ENCODE measurements at places on chromosomes 11 and 22.
A peak's percentile ranks its signal among the peaks of the same experiment; 100 is the strongest.

DNA sequence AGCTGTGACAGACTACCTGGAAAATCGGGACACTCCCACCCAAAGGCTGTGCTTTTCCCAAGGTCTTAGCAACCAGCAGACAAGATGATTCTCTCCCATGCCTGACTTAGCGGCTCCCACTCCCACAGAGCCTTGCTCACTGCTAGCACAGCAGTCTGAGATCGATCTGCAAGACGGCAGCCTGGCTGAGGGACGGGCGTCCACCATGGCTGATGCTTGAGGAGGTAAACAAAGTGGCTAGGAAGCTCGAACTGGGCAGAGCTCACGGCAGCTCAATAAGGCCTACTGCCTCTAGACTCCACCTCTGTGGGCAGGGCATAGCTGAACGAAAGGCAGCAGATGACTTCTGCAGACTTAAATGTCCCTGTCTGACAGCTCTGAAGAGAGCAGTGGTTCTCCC, 84.9 kb downstream of the SMCO4 start:
- no peak for DNase-seq

DNA sequence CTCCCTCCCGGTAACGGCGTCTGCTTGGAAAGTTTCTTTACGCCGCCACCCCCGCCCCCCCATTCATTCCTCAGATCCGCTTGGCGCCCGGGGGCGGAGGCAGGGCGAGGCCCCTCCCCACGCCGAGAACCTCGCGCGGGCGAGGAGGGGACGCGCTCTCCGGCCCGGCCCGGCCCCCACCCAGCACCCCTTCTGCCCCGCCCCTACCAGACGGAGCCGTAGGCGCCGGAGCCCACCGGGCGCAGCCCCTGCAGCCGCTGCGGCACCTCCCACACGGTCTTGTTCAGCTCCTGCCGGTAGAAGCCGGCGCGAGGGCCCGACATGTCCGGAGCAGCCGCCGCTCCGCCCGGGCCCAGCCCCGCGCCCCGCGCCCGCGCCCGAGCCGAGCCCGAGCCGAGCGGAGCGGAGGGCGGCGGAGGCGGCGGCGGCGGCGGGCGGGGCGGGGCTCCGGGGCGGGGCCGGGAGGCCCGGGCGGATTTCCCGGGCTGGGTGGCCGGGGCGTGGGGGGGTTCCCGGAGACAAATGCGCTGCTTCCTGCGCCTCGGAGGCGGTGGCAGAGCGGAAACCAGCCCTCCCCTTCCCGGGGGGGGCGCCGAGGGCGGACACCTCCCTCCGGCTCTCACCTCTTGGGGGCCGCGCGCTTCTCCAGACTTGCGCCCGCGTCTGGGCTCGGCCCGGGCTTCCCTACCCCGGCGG, at the start of gene MAPK11:
TSS of gene MAPK11 (minus strand) at position 411 of the 696 bp plus-strand sequence. CDS start at position 323, 88 bp downstream.
- peak; percentile 57 for DNase-seq

- DNase-seq: no peak
Observed at GRCh38 chr22:49971232-49972162, 10.9 kb downstream of the PIM3 start.

GRCh38 chr11:73070653-73071052, 71.5 kb downstream of the FCHSD2 start:
- DNase-seq: no peak

DNA sequence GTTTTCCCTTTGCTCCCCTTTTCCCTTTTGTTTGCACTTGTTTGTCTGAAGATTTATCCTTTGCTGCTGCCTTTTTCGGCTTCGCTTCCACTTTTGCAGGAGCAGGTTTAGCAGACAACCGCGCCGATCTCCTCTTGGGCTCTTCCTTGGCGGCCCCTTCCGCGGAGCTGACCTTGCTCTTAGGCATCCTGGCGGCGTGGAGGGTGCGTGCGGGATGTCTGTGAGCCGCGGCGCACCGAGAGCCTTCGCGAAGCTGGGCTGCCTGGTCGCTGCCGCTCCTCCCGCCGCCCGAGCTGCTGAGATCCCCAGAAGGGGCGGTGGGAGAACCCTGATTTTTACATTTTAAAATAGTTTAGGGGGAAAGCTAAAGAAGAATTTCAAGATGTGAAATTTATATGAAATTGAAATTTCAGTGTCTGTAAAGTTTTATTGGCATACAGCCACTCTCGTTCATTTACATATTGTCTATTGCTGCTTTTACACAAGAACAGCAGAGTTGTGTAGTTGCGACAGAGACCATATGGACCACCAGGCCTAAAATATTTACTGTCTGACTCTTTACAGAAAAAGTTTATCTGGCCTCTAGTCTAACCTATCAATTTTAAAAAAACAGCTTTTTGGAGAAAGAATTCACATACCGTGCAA, 105.2 kb upstream of the RRM1 start:
- DNase-seq: no peak

DNA sequence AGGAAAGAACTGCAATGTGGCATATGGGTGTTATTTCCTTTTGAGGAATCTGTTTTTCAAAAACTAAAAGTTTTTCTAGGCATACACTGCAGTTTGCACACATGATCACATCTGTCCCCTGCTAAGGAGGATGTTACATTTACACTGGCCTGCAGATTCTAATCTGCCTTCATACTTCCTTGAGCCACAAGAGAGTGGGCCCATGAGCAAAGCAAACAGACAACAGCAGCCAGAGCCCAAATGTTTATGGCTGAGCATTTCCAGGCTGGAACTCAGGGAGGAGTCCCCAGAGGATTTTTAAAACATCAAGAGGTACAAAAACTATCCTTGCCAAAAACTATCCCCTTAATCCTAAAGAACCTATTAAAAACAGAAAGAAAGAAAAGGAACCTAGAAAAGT, 117.2 kb upstream of the MTNR1B start:
- no peak for DNase-seq

- no peak for DNase-seq
Observed at GRCh38 chr11:46914910-46915309, 3.4 kb downstream of the LRP4 start.

- no peak for DNase-seq
Observed at GRCh38 chr11:86442420-86442819, 67.7 kb downstream of the CCDC81 start.

GRCh38 chr11:61041755-61042518, 60.4 kb upstream of the CD5 start:
- DNase-seq: no peak

DNA sequence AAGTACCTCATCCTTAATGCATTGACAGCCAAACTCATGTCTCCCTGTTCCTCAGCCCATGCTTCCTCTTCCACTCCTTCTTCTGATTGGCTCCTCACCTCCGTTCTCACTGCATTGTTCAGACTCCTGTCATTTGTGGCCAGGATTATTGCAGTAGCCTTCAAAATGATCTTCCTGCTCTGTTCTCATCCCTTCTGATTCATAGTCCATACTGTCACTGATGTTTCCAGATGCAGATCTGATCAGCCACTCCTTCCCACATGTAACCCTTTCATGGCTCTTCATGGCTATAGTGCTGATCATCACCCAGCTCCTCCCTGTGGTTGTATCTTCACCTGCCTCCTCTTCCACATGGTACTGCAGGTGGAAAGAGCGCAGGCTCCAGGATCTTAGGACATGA, 71.7 kb downstream of the DEPDC5 start:
- DNase-seq: no peak

DNA sequence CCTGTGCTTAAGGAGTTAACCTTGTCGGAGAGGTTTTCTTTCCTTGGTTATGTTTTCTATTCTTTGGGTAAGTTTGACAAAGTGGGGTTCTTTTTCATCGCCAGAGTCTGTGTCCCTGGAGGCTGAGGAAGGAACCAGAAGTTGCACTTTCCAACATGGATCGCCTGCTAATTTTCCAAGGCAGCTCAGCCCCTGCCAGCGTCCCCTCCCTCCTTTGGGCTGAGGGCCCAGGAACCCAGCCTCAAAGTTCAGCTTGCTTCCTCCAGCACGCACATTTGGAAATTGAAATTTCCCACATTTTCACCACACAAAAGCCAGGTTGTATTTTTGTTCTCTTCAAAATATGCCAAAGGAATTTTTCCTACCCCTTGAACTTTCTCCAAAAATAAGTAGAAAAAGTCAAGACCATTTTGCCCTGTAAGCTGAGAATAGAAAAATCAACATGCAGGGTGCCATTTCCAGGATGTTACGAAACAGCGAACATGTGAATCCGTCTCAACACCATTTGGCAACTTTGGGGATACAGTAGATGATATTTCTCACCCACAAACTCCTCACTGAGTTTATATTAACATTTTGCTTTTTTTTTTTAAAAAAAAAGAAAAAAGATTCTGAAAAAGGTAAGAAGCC, 343.5 kb downstream of the TENM4 start:
- no peak for DNase-seq

DNA sequence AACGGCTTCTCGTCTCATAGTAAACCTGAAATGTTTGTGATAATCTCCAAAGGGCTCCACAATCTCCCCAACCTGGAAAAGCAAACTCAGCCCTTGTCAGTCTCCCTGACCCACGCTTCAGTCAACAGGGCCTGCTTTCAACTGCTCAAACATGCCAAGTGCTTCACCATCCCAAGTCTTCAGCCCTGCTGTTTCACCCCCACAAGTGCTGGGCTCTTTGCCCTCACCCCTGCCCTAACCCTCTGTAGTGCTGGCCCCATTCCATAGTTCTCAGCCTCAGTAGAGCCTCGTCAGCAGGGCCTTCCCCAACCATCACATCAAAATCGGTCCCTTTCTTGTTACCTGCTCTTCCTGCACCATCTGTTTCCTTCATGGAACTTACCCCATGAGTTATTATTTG, 43.4 kb upstream of the NFRKB start:
- no peak for DNase-seq

DNA sequence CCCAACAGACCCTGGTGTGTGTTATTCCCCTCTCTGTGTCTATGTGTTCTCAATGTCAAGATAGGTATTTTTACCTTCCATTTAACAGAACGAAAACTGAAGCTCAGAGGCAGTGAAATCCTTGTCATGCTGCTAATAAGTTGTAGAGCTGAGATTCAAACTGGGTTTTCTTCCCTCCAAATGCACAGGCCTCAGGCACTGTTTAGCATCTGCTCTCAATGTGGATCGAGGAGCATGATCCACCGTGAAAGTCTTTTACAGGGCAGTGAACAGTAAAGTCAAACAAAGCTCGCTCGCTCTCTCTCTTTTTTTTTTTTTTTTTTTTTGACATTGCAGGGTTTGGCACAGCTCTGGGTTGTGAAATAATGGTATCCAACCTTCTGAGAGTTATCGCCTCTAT, 401.0 kb upstream of the SYN3 start:
- DNase-seq: no peak

GRCh38 chr11:126403658-126404057, 48.2 kb downstream of the ST3GAL4 start:
- no peak for DNase-seq
